COR-L47 (cell line): ENCODE measurements at places on chromosomes 3 and 15.

DNA sequence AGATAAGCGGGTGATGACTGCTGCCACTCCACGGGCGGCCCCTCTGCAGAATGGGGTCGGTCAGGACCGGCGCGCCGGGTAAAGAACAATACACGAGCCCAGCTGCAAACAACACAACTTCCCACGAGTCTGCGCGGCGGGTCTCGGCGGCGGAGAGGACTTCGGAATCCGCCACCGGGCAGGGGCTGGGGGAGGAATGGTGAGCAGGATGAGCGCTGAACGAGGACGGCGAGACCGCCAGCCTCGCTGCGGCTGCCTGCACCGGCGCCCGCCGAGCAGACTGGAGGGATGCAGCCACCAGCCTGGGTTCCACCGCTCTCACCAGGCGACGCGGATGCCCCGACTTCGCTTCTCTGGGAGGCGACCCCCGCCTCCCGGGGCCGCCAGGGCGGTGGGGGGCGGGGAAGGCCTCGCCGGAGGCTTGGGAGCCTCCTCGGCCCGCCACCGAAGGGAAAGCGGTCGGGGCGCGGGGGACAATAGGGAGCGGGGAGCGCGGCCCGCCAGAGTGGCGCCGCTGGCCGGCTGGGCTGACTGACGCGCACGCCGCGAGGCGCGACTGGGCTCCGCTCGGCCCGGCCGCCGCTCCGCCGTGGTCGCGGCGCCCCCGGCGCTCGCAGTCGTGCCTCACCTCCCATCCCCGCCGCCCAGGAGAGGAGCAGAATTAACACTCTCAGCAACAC is 515 bp downstream of the ADAM10 start:
- peak; percentile 64 for DNase-seq

- DNase-seq = no peak
These were observed 79.2 kb downstream of the B3GALNT1 start for GRCh38 chr3:161025911-161026310.

- DNase-seq = no peak
These were observed 27.5 kb upstream of the TBC1D21 start for GRCh38 chr15:73845907-73846306.

- no peak for DNase-seq
These were observed 14.1 kb downstream of the CTSH start for GRCh38 chr15:78930577-78931388.

DNA sequence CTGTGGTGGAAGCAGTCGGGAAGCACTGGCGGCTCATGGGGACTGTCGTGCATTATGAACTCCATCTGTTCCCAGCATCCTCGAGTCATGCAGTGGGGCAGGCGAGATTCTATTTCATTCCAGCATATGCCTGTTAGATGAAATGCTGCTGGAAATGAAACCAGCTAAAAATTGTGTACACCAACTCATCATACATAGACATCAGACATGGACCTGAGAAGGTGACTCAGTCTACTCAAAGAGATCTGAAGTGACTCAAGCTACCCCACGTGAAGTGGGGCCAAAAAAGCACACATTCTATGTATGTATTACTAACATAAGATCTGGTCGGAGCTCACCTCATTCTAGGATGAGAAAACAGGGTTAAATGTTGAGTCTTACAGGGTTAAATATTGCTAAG is 47.5 kb upstream of the FAM98B start:
- no peak for DNase-seq

- no peak for DNase-seq
These were observed 49.6 kb upstream of the ICE2 start for GRCh38 chr15:60528530-60528929.

DNA sequence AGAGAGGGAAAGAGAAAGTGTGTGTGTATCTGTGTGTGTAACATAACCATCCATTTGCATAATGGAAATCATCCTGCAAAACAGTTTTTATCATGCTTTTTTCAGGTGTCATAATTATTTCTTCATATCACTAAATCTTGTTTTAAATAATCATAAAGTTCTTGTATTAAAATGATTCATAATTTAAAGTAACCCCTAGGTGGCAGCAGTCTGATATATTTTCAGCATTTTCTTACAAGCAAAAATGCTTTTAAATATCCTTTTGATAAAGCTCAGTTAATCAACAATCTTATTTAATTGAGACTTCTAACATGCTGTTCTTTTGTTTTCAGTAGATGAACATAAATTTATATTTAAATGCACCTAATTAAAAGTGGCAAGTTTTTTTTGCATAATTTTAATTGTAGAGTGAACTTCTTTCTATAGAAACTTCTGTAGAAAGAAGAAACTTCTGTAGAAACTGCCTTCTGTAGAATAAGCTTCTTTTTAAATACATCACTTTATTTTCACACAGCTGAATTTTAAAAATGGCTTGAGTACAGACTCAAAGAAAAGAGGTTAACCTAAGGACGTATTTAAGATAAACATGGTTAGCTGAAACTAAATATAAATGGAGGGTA is 72.5 kb downstream of the OPA1 start:
- peak; percentile 61 for DNase-seq

GRCh38 chr3:157239082-157239704 is 79.2 kb upstream of the CCNL1 start:
- peak; percentile 62 for DNase-seq

- DNase-seq = no peak
These were observed 27.3 kb upstream of the CCDC50 start for GRCh38 chr3:191301782-191302411.
